Activated CD4-positive, alpha-beta T cell treated with anti-CD3 and anti-CD28 coated beads, Interleukin-2, amount 50 U/mL, for 1 hour (primary cell): ENCODE measurements at places on chromosomes 4 and X.

DNA sequence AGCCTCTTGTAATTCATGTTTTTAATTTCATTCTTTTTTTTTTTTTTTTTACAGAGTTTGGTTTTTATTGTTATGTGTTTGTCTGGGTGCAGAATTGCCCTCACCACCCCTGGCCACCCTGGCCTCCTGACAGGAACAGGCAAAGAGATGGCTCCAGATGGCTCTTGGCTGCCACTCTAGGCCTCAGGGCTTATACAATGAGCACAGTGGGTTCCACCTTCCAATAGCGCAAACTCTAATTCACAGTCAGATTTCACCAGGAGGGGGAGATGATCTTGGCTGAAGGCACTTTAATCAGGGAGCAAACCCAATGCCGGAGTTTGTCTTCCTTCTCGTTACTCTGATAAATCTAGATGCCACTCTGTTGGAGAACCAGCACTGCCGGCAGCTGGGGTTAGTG is 24.8 kb downstream of the CPE start:
- DNase-seq = no peak

DNA sequence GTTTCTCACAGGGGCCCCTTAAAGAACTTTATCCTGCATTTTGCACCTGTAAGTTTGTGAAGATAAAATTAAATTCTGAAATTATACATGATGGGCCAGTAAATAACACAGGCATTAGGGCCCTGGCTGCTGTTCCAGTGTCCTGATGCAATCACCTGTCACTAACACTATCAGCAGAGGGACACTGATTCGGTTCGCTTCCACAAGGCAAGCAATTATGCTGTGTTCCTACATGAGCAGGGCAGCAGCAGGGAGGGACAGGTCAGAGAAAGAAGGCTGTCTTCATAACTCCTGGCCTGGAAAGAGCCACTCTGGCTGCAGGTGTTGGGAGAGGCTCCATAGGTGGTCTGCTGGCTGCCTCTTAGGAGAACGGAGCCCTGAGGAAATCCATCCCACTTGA is 487.3 kb downstream of the MID1IP1 start:
- no peak for DNase-seq

DNA sequence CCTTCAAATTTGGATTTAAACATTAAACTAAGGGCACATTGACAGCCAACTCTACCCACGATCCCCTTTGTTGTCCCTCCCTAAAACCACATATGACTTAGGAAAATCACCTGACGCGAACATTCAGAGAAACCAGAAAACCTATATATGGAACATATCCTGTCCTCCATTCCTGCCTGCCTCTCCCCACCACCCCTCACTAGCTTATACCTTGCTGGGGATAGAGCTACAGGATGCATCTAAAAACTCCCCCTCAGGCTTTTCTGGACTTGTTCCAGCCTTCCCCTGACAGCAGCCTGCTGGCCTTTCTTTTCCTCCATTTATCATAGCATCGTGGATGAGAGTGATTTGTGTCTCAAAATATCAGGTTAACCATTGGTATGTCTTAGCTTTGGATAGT is 8.8 kb downstream of the STK26 start:
- no peak for DNase-seq

DNA sequence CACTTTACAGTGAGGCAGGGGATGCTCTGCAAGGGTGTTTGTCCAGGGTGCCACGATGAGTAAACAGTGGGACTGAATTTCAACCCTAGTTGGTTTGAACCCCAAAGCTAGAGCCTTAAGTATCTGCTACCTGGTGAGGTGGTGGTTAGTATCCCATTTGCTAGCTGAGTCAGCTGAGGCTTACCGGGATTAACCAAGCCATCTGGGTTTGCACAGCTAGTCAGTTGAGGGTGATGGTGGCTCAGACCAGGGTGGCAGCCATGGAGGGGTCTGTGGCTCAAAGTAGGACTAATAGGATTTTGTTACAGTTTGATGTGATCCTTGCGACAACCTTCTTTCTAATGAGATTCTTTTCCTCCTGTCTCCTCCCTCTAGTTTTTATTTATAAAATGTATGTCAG is 1.9 kb downstream of the EVC start:
- no peak for DNase-seq

DNA sequence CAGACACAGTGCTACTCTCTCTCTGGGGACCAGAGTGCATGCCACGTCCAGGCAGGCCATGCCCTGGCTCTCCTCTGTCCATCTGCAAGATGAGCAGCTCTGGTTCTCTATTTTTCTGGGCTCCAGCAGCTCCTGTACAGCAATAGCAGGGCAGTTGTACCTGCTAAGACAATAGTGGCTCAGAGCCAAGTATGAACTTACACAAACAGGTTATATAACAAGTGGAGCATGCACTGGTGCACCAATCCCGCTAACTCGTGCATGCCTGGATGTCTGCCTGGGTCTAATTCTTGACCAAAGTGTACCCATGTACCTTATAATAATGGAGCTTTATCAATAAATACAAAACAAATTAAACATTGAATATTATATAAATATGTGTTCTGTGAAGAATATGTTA is 392.3 kb downstream of the CENPC start:
- no peak for DNase-seq

GRCh38 chr4:11549525-11549924 is 120.8 kb upstream of the HS3ST1 start:
- DNase-seq = no peak

GRCh38 chrX:129754056-129755024 is 15.6 kb downstream of the XPNPEP2 start:
- DNase-seq = no peak

DNA sequence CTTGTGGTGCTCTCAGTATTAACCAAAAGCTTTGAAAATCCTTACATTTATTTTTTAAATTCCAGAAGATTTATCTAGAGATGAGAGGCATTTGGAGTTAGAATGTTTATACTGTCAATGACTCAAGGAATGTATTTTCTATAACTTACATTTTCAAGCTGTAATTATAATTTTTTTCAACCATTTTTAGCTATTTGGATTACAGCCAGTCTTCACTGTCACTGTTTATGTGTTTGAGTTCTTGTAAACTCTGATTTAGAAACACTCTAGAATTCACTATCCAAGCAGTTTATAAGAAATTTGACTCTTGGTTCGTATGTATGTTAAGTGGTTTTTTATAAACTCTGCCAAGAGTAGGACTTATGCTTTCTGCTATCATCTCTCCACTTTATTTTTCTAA is 36.7 kb upstream of the GUCY1A1 start:
- no peak for DNase-seq

GRCh38 chrX:130339408-130340222 is at the start of gene SLC25A14:
Gene SLC25A14, plus strand, starts transcription at chrX:130339919. Its CDS starts 360 bp downstream, at chrX:130340279.
- peak; percentile 59 for DNase-seq

GRCh38 chr4:106056914-106057313 is 161.6 kb downstream of the NPNT start:
- no peak for DNase-seq

DNA sequence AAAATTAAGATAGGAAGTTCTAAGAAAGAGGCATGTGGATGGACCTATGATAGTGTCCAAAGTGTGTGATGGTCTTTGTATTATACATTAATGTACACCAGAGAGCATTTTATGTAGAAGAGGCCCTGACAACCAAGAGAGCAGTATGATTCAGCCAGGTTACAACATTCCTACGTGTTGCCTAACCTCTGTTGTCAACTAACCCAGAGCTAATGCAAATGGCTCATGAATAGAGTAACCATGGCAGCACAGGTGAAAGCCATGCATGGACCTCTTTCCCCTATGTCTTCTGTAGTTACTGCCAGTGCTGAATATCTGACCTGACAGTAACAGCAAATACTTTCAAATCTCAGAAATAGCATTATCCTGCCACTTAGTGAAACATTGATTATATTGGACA is 255.6 kb downstream of the NDST4 start:
- DNase-seq = no peak

GRCh38 chr4:69038582-69038981 is 57.7 kb upstream of the UGT2B7 start:
- DNase-seq = no peak

DNA sequence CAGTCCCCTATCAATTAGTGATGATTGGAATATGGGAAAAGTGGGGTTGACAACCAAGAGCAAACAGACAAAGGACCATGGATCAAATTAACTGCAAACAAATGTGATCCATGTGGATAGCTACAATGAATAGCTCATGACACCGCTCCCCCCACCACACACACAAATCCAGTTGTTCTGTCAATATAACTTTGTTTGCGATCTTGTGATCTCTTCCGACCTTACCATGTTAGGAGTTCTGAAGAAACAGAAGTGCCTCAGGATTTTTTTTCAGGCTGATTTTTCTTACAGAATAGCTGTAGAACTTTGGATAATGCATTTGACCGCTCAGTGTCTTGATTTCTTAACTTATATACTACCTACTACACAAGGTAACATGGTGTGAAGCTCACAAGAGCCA is 116.6 kb downstream of the SH2D1A start:
- no peak for DNase-seq

- DNase-seq = no peak
Measured at GRCh38 chrX:41300758-41301437, 33.1 kb upstream of the DDX3X start.

DNA sequence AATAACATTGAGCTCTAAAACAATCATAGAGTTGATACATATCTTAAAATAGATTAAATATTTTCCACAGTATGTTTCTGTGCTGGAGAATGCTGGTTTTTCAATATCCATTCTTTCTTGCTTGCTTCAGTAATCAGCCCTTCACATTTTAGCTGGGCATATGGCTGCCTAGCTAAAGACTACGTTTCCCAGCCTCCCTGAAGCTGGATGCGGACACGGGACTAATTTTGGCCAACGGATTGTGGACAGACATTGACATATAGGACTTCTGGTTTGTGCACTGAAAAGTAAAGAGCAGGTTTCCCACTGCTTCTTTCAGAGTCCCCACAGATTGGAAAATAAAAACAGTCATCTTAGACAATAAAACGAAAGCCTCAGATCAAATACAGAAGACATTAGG is 97.3 kb downstream of the COL25A1 start:
- DNase-seq = no peak

GRCh38 chr4:148469938-148470337 is 27.7 kb upstream of the NR3C2 start:
- no peak for DNase-seq

DNA sequence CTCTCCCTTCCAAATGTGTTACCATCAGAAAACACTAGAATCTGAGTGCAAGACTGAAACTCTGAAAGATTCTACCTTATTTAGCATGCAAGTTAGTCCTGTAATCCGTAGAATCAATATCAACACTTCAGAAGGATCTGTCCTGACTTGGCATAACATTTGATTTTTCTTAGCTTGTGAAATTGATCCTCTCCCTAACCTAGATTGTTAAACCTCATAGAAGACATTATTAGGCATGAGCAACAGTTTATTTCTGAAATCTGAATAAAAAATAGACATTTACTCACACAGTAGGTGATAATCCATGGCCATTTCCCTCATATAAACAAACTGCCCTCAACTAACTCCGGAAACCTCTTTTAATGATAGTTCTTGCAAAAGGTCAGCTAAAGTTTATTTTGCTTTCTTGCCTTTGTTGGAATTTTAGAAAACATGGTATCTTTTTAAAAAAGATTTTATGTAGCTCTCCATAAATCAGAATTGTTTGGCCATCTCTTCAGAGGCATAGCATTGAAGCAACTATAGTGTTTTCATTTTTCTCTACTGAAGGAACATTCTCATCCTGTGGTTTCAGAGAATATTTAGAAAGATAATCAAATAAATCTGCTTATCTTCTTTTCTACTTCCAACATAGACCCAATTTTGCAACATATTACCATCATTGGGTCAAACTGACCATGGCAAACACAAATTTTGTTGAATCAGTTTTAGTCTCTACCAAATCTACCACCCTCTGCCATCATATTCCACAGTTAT is 38.5 kb upstream of the PDLIM5 start:
- no peak for DNase-seq

DNA sequence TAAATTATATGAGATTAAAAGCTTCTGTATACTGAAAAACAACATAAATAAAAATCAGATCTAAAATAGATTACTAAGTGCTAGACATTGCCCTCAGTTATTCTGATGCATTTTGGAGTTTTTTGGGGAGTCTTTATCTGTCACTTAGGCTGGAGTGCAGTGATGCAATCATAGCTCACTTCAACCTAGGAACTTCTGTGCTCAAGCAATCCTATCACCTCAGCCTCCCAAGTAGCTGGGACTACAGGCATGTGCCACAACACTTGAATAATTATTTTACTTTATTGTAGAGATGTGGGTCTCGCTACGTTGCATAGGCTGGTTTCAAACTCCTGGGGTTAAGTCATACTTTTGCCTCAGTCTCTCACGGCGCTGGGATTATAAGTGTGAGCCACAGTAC is 31.7 kb downstream of the HSD17B11 start:
- no peak for DNase-seq

- DNase-seq = no peak
Measured at GRCh38 chrX:132491191-132491590, 2.4 kb upstream of the MBNL3 start.

DNA sequence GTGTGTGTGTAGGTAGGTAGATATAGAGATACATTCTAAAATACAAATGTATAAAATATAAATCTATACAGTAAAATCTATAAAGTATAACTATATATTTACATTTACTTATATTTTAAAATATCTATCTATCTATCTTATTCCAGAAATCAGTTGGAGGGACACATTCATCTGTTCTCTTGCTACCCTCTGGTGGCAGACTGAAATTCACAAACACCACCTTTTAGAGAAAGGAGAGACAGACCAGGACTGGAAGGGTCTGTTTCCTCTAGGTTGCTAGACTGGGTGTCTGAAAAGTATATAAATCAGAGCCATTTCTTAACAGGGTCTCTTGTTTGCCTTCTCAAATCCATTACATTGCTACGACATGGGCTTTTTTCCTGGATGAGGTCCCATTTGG is 343.0 kb downstream of the OPHN1 start:
- no peak for DNase-seq

GRCh38 chr4:107423677-107424405 is 296.2 kb downstream of the PAPSS1 start:
- no peak for DNase-seq

DNA sequence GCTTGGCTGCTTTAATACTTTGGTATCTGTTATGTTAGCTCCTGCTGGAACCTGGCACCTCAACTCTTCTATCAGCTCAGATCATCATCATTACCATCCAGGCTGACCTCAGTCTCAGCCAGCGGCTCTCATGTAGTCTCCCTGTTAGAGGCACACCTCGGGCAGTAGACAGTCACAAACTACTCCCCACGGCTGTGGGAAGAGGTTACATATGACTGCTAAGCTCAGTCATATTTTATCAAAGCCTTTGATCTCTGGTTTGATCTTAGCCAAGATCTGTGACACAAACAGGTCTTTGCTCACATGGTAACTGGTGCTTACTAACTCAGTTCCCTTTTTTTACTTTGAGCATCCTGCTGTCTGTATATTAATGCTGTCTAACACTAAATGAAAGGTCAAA is 384.9 kb downstream of the CENPC start:
- no peak for DNase-seq

DNA sequence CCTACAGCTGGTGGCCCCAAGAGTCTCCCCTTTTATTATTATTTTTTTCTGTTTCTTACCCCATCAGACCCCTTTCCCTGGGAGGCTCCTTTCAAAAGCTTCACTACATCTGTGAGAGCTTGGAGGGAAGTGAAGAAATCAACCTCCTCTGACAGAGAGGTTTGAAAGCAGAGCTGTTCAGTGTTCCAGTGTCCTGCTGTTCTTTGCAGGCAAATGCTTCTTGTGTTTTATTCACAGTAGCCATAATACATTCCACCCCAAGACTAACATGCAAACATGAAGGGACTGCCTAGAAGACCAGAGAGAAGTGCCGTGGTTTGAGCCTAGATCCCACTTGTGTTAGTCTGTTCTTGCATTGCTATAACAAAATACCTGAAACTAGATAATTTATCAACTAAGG is 192.1 kb downstream of the PTTG2 start:
- DNase-seq = no peak
